Spinal cord (tissue), 10 donors: ENCODE measurements at places on chromosomes 4 and X. TPM values are rescaled to one million over a fixed set of nuclear protein-coding genes. Genes with fewer than 3 reads are reported as not detected.

DNA sequence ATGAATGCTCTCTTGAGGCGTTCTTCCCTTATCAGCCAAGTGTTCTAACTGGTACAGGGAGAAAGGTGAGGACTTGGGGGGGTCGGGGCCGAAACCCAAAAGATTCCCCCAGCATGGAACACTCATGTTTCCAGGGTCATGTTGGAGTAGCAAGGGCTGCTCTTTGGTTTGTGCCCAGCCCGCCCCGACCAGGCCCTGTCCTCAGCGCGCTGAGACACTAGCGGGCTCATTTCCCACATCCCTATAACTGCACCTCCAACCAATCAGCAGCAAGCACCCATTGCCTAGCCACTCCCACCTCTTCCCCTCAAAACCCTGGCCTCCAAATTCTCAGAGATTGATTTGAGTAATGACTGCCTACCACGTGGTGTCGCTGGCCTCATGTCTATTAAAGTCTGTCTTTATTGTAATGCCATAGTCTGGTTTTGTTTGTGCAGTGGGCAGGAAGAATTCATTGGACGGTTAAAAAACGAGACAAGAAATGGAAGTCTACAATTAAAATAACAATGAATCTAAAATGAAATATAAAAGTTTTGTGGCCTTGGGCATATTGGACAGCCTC is 1928.4 kb downstream of the STIM2 start:
- no peak for DNase-seq

STAP1 gene
- total RNA-seq = not detected

GRCh38 chrX:50072110-50072509 is 128.7 kb downstream of the AKAP4 start:
- no peak for DNase-seq

MMRN1 gene
- total RNA-seq = 35.9 TPM

DNA sequence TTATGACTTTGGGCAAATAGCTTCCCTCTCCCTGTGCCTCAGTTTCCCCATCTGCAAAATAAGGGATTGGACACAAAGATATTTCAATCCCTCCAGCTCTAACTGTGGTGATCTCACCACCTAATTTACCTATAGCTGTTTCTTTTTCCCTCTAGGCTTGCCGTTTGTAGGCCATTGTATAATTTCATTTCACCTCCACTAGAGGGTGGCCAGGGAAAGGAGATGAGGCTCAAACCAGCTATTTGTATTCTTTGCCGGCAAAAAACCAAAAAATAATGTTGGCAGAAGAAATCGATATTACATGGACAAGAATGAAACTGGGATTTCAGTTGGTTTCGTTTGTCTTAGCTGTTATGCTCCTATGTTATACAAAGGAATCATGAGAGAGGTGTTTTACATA is 36.1 kb upstream of the DOCK11 start:
- peak; percentile 54 for DNase-seq

GRCh38 chrX:118823263-118824172 is at the start of gene ZCCHC12:
Gene ZCCHC12 (plus strand): TSS chrX:118823824. CDS start chrX:118825245, 1,421 bp downstream.
- peak; percentile 62 for DNase-seq

PRKG2 gene
- total RNA-seq = 3.3 TPM

- DNase-seq = no peak
Measured at GRCh38 chrX:136827026-136827425, 46.3 kb upstream of the ARHGEF6 start.

FGD1 gene
- total RNA-seq = 9.9 TPM

DNA sequence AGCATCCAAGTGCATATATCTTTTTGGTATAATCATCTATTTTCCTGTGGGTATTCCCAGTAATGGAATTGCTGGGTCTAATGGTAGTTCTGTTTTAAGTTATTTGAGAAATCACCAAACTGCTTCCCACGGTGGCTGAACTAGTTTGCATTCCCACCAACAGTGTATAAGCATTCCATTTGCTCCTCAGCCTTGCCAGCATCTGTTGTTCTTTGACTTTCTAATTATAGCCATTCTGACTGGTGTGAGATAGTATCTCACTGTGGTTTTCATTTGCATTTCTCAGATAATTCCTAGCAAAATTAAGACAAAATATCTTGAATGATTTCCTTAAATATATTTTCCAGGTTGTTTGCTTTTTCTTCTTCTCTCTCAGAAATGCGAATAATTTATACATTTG is 341.1 kb downstream of the GBA3 start:
- DNase-seq = no peak

- no peak for DNase-seq
Measured at GRCh38 chr4:55278316-55278715, 67.7 kb upstream of the SRD5A3 start.

DNA sequence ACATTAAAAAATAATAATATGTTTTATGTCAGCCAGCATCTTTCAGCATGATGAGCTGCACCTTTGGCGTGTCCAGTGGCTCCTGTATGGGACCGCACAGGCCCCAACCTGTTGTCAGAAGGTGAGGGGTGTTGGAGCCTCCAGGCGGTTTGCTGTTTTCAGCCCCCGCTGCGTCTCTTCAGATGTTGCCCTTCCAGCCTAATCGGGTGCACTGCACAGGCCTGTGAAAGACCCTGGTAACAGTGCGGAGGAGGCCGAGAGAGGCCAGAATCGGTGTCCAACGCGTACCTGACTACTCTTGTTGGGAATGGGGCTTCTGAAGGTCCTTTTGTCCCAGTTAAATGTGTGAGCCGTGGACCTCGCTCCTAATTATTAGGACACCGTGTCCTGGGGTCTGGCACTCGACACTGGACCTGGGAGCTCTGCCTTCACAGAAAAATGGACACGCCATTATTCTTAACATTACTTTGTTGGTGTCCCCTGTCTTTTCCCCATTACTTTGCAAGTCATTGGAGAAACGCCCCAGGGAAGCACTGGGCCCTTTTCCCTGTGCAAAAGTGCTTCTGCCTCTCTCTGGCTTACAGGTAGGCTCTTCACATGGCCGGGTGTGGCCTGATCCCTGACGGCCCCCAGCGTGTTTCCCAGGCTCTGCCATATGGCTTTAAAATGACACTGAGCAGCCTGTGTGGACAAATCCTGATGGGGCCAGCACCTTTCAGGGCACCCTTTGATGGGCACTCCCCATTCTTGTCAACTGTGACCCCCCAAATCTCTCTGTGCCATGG is 51.2 kb downstream of the TBC1D14 start:
- no peak for DNase-seq

DNA sequence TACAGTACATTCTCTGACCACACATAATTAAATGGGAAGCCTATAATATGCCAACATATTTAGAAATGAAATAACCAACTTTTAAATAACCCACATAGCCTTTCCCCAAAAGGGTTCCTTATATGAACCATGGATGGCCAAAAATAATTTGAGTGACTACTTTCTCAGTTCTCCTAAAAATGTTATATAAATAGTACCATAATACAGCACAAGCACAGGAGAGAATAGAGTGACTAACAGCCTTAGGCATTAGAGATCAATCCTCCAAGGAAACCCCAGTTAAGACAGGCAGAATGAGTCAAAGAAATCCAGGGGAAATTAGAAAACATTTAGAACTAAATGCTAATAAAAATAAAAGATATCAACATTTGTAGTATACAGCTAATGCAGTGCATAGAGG is 50.2 kb downstream of the ANKRD17 start:
- no peak for DNase-seq

FRMD7 gene
- total RNA-seq = 2.4 TPM

L1CAM gene
- total RNA-seq = 26.3 TPM

P2RY4 gene
- total RNA-seq = 0.06 TPM

DNA sequence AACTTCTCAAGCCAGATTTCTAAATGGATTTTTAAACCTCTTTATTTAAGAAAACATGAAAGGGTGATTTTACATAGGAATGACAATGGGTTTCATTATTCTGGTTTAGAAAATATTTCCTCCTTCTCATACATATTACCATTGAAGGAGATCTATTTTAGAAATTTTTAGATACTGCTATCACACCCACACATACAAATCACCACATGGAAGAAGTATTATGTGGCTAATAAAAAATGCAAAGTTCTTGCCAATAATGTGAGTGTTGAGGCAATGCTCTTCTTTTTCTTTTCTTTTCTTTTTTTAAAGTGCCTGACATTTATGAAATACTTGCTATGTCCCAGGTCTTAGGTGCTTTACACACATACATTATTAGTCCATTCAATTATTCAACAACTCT is 6.8 kb downstream of the STAP1 start:
- DNase-seq = no peak

- DNase-seq = no peak
Measured at GRCh38 chr4:77145842-77146185, 11.2 kb upstream of the CCNG2 start.

NSDHL gene
- total RNA-seq = 18.0 TPM

DNA sequence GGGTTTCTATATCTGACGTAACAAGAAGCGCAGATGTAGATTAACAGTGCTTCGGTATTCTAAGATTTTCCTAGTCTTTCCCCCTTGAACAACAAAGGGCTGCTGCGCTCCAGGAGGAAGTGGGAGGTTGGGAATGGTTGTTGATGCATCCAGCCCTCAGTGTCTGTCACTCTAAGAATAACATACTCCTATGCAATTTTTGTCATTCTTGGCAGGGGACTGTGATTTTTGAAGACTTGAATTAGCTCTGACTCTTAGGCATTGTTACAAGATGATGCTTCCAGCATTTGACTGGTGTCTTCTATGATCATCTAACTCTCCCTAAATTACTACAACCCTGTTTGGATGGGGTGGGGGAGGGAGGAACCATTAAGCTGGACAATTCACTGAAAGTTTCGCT is 394.2 kb downstream of the ARHGAP24 start:
- DNase-seq = no peak

MAP9 gene
- total RNA-seq = 22.8 TPM

GRCh38 chr4:61831987-61832386 is 631.9 kb downstream of the ADGRL3 start:
- DNase-seq = no peak

POU4F2 gene
- 2.5 TPM for total RNA-seq

SSX1 gene
- total RNA-seq = not detected

PPARGC1A gene
- 15.8 TPM for total RNA-seq

GRCh38 chrX:108268434-108269080 is 169.7 kb downstream of the COL4A6 start:
- DNase-seq = no peak

TREX2 gene
- total RNA-seq = 0.77 TPM

ZNF732 gene
- 1.4 TPM for total RNA-seq

DNA sequence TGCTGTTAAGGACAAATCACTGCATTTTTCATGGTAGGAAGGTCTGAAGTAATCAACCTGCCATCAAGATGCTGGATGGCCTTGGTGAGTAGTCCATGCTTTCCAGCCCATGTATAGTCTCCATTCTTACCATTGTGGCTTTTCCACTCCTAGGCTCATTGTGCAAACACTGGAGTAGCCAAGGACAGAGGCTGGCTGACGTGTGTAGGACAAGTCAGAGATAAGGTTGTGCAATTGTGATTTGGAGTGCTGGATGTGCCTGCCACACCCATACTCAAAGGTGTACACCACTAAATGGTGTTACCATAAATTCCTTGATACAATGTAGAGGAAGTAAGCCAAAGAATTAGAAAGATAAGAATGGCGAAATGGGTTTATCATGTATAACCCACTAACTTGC is 26.3 kb upstream of the RADX start:
- no peak for DNase-seq

DNA sequence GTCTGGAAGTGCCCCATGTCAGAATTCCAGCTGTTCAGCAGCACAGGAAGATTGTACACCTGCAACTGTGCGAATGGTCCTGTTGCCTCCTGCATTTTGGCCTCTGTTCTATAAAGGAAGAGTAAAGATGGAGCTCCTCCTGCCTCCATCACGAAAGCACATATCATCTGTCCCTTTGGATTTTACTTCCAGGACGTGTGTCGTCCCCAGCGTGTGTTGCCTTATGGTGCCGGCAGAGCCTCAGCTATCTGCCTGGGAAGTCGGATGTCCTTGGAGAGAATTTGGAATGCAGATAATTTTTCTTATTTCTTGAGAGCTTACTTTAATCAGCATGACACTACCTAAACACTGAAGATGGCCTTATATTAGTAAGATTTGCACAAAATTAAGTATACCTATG is 97.7 kb downstream of the GATB start:
- DNase-seq = no peak

DNA sequence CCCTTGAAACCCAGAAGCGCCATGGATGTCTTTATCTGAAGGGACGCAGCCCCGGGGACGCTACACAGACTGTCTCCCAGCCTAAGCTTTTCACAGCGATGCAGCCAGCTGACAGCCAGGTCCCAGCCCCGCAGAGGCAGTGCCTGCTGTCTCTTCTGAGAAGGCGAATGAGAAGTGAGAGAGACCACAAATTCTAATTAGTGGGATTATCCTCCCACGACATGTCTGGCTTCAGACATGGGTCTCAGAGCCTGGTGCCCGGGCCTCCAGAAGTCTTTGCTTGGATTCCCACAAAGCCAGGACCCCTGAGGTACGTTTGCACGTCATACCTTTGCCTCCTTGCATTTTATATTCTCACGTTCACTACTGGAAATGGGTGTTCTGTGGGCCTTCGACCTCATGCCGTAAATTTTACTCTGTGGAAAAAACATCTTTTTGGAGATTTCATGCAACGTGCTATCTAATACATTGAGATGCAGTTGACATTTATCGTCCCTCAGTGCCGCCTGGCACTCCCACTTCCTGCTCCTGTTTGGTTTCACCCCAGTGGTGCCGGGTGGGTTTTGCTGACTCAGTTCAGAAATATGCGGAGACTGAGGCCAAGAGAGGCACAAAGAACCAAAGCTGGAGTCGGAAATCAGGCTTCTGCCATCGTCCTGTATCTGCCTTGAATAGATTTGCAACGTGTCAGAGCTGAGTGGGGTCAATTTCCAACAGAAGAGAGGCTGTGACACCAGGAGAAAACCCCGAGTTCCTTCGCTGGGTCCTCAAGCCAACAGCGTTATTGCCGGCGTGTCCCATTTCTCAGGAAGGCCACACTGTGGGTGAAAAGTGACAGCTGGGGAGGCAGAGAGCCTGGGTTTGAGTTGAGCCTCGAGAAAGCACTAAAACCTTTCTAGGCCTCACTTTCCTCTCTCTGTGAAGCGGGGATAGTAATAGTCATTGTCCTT is 114.4 kb downstream of the STK32B start:
- DNase-seq = no peak

DNA sequence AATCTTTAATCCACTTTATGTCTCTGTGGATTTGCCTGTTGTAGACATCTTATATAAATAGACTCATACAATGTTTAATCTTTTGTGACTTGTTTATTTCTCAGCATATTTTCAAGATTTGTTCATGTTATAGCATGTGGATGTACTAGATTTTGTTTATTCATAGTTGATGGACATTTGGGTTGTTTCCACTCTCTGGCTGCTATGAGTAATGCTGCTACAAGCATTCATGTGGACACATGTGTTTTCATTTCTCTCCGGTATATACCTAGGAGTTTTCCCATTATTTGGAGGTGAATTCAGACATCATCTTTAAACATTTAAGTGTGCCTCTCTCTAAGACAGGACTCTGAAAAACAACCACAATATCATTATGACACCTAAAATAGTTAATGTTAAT is 2.3 kb downstream of the IKBKG start:
- no peak for DNase-seq

GRCh38 chrX:19514791-19515614 is at the start of gene MAP3K15:
Gene MAP3K15 (minus strand): TSS chrX:19515508. CDS start chrX:19515261, 247 bp downstream.
- DNase-seq = no peak

RAB33A gene
- 18.6 TPM for total RNA-seq

DNA sequence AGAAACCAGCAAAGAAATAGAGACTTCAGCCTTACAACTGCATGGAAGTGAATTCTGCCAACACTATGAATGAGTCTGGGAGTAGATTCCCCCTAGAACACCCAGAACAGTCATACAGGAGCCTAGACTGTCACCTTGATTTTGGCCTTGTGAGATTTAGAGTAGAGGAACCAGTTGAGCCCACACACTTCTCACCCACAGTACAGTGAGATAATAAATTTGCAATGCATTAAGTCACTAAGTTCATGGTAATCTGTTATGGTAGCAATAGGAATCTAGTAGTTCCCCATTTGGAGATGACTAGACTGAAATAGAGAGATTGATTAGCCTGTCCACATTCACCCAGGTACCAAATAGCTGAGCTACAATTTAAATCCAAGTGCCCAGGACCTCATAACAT is 59.0 kb downstream of the FAM13A start:
- DNase-seq = no peak
